ENCODE measurements at places on chromosomes 7 and 10.

GRCh38 chr7:11466517-11467105, 365.4 kb downstream of the THSD7A start:
- no peak for DNase-seq

GRCh38 chr7:130228840-130229502, 21.3 kb downstream of the SSMEM1 start:
- no peak for DNase-seq

DNA sequence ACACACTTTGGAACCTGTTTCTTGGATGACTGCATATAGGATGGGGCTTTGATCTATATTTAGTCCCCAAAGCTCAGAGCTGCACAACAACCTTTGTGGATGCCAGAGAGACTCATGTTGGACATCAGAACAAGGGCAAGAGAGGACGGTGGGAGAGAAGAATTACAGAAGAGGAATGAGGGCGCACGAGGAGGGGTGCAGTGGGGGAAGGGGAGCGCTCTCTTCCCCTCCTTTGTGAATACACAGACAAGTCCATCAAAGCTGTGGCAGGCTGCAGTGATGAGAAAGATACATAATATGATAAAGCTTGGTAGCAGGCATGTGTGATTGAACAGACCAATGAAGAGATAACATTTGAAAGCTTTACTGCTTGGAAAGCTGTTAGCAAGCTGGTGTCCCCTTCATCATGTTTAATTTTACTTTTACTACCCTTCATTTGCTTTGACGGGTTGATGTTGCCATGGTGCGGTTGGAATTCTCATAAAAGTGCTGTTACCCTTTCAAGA, 857.8 kb downstream of the KCNMA1 start:
- DNase-seq = no peak

GRCh38 chr10:11318826-11319598, 292.4 kb downstream of the USP6NL start:
- DNase-seq = no peak

- DNase-seq = no peak
Observed at GRCh38 chr7:90210981-90211380, 559 bp upstream of the STEAP2 start.

DNA sequence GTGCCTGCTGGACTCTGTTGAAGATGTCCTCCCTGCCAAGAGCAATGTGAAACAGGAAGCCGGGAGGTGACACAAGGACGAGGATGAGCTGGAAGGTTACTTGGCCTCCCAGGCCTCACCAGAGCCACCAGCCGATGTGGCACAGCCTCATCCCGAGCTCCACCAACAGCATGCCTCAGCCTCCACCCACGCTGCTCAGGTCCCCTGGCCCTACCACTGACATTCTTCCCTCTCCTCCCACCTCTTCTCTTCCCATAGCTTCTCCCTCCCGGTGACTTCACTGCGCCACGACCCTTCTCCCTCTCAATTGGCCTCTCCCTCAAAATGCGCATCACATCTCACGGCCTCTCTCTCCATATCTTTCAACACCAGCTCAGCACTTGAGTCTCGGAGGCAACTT, 249.9 kb downstream of the SKAP2 start:
- DNase-seq = no peak

DNA sequence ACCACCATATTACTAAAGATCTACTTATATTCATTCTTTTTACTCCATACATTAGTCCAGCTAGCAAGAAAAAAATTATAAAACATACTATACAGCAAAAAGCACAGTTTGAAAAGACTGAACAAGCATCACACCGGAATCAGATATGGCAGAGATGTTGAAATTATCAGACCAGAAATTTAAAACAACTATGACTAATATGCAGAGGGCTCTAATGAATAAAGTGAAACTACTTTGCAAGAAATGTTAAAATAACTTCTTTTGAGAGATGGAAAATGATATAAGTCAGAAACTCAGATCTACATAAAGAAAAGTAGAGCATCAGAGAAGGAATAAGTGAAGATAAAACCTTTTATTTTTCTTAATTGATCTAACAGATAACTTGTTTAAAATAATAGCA, 50.9 kb downstream of the SGCE start:
- DNase-seq = no peak

GRCh38 chr7:135333200-135333599, 99.6 kb downstream of the STRA8 start:
- no peak for DNase-seq

- DNase-seq = no peak
Observed at GRCh38 chr7:115631782-115632181, 398.8 kb downstream of the TFEC start.

DNA sequence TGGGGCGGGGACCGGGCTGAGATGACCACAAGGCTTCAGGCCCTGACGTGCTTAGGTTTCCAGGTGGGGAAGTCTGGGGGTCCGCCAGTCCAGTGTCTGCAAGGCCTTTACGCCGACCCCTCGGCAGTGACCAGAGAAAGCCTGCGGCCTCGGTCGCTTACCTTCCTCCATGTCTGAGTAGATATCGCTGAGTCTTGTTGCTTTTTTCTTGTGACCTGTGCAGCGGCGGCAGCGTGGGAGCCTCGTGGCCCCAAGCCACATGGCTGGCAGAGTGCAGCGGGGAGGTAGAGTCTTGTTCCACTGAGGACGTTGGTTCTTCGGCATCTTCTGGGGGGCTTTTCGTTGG, 329 bp downstream of the NOLC1 start:
- peak; percentile 9 for DNase-seq

DNA sequence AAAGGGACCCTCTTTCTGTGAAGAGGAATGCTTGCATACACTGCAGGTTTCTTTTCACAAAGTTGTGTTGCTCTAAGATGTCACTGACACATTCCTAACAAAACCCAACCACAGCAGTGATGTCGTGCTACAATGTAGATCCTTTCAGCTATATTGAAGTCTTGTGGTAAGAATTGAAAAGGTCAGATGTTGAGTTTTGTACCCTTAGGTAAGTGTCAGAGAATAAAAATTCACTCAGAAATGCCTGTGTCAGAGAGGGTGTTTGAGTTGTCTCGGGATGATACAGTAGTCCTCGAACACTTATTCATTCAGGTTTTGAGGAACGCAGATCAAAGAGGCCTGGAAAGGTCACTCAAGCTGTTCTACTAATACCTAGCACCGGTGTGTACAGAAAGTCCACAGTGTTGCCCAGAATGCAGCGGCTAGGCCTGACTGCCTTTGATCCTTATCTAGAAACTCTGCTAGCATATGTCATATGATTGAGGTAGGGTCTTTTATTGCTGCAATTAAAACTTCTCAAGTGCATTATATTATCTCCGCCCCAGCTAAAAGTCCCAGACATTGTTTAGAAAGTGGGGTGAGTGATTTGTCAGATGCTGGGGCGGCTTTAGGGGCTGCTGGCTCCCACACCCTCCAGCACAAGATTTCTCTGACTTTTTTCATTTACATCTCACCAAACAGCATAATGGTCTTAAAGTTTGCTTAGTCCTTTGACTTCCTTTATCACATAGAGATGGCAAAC, 26.0 kb downstream of the RNF32 start:
- no peak for DNase-seq

GRCh38 chr10:70992436-70992835, 104.1 kb upstream of the PCBD1 start:
- no peak for DNase-seq

GRCh38 chr7:127885843-127886242, 145.4 kb downstream of the LRRC4 start:
- DNase-seq = no peak

- DNase-seq = no peak
Observed at GRCh38 chr7:29234438-29234837, 39.9 kb downstream of the CHN2 start.

- no peak for DNase-seq
Observed at GRCh38 chr10:120598386-120598785, 141.4 kb downstream of the PLPP4 start.

DNA sequence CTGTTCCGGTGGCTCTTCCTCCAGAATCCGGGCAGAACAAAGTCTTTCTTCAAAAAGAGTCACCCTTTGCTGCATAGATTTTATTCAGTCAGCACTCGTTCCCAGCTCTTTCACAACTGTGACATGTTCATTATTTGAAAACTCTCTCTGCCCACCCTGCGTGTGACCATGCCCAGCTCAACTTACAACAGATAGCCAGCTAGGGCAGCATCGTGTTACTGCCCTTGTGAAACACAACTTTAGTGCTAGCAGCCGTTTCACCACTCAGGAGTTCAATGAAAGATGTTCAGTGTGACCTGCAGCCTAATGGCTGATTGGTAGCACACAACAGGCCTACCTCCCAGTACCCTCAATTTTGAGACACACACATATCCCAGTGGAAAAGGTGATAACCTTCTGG, 57.9 kb downstream of the ZNF438 start:
- DNase-seq = no peak

Measured in activated T-cell treated with anti-CD3 and anti-CD28 coated beads for 1 hour (primary cell).